ENCODE measurements at places on chromosomes 13 and 19.

DNA sequence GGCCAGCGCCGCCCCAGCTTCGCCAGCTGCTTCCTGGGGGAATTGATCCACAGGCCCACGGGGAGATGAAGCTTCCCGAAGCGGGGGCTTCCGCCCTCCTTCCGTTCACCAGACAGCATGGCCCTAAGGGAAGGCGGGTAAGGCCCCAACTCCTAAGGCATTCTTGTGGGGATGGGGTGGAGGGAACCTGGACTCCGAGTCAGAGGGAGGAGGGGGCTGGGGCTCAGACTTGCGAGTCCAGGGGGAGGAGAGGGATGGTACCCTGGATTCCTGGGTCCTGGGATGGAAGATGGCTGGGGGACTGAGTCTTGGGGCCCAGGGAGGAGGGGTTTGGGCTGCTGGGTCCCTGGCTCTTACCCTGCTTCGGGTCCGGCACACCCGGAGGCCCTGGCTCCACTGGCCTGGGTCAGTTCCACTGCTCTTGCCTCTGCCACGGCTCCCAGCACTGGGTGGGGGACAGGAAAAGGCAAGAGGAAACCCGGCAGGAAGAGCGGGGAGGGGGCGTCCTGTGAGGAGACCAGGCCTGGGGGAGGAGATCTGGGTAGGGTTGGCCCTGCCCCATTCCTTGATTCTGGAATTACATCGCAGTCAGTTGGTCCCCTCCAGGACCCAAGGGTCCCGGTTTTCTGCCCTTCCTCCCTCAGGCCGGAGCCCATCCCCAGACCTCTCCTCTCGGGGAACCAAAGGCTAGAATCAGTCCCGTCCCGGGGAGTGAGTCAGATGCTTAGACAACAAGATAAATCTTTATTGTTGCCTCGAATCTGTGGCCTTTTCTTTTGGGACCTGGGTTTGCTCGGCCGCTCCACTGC lies at the start of gene RASIP1:
RASIP1 (minus strand) TSS at position 447 of the 809 bp plus-strand sequence; CDS start at position 119, 328 bp downstream.
- no peak for DNase-seq

GRCh38 chr19:1249990-1250436 lies 1.6 kb downstream of the MIDN start:
- DNase-seq, result no peak

GRCh38 chr19:41225238-41226052 lies 6.4 kb downstream of the AXL start:
- peak; percentile 22 for DNase-seq

GRCh38 chr19:1019980-1020867 lies 699 bp downstream of the TMEM259 start:
- no peak for DNase-seq

GRCh38 chr19:10699650-10700335 lies 1.4 kb upstream of the QTRT1 start:
- peak; percentile 50 for DNase-seq

GRCh38 chr19:475360-475759 lies 14.5 kb upstream of the SHC2 start:
- DNase-seq, result no peak

- DNase-seq, result no peak
Observed at GRCh38 chr13:38213314-38213713, 136.3 kb upstream of the UFM1 start.

DNA sequence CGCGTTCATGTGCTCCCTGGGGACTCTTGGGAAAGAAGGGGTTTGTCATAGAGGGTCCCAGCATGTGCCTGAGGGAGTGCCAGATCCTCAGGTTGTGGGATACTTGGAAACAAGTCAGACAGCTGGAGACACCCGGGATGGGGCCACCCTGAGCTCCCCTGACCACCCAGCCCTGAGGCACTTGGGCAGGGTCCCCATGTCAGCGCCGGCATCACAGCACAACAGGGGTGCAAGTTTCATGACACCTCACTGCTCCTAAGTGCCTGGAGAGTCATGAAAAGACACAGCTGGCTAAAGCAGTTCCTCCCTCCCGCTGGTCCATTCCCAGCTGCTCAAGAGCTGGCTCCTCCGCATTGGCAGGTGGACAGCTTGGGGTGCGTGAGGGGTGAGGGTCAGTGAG lies 102.7 kb downstream of the KDM4B start:
- DNase-seq, result no peak

All from stimulated activated CD4-positive, alpha-beta T cell treated with anti-CD3 and anti-CD28 coated beads, Interleukin-4, amount 100 ng/mL, for 4 hours (primary cell).